ENCODE measurements at places on chromosomes 6 and 20.

DNA sequence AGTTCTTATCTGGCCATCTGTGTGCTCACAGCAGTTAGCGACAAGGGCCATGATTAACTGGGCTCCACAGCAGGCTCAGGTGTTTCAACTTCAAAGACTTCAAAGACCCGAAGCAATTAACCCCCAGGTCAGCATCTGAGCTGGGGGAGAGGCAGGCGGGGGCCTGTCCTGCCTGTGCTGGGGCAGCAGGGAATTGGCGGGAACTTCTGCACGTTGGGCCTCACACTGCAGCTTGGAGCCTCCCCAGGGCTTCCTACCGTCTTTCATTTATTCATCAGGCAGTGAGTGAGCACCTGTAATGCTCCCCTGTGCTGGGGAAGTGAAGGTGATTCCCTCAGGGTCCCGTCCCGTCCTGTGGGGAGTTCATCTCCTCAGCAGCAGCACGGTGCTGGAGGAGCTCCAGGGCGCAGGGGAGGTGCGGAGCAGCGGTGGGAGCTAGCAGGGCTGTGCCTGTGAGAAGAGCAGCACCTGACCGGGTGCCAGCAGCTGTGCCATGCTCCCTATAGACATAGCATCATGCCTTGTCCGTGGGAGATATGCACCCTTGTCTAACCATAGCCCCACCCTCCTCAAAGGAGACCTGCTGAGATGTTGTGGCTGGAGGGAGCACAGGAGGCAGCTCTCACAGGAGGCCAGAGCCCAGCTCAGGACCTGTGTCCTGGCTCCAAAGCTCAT lies 51.8 kb upstream of the FRMD1 start:
- no peak for DNase-seq

DNA sequence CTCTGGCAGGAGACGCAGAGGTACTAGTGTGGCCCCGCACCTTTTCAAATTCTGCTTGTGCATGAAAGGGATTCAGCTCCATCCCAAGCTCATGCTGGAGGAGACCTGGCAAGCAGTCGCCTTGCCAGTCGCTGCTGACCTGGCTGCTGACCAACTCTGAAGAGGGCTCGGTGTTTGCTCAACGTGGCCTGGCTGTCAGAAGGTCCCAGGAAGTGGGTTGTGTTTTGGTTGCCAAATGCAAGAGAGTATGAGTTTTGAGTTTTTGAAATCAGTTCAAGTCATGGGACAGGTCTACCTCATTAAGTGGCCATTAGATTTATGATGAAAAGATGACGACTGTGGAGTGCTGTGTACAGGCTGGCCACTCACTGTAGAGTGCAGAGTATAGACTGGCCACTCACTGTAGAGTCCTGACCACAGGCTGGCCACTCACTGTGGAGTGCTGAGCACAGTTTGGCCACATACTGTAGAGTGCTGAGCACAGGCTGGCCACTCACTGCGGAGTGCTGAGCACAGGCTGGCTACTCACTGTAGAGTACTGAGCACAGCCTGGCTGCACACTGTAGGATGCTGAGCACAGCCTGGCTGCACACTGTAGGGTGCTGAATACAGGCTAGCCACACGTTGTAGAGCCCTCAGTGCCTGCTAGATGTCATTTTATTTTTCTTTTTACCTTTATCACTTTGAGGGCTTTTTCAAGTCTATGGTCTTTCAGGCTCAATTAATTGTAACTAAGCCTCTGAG lies 193.9 kb downstream of the ZNF217 start:
- no peak for DNase-seq

- DNase-seq = no peak
Observed at GRCh38 chr6:37038292-37039198, 33.1 kb downstream of the FGD2 start.

- no peak for DNase-seq
Observed at GRCh38 chr6:137798261-137798660, 68.8 kb upstream of the TNFAIP3 start.

DNA sequence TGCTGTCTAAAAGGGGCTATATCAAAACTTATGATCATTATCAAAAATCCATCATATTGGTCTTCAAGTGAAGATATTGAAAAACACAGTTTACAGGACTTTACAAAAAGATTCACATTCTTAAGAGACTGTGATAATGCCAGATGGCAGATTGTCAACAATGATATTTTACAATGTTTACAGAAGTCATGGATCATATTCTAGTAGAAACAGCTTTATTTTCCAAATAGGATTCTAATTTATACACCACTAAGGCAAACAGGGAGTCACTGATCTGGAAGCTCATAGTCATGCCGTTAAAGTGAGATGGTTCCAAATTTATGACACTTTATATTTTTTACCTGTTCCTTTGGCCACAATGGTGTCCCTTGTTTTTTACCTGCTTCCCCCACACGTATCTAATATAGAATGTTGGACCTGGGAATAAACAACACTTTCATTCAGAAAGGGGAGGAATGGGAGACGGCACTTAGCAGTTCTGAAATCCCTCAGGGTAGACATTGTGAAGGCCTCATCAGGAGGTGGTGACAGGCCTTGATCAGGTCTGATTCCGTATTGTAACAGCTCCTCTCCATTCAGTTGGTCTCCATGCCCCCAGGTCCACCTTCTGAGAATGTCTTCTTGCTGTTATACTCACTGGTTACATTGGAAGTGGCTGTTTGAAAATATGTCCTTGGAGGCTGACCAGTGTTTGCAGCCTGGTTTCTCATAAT lies 228.6 kb downstream of the ADGB start:
- no peak for DNase-seq

DNA sequence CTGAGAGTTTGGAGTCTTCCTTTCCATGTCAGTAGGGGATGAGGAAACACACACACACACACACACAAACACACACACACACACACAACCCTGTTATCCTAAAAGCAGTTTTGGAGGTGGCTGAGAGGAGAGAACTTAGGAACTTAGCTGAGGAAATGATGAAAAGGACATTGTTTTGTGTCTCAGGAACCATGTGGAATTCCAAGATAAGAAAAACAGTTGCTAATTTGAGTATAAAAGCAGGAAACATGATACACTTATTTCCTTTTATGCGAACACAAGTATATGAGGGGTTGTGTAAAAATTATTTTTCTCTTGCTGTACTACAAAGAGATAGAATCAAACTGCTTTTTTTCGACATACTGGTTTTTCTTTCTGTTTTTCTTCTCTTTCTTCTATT lies at the start of gene MYCT1:
MYCT1 (plus strand) TSS at position 264 of the 400 bp plus-strand sequence; CDS start at position 270, 6 bp downstream.
- no peak for DNase-seq

GRCh38 chr6:18742406-18742805 lies 355.3 kb downstream of the RNF144B start:
- no peak for DNase-seq

DNA sequence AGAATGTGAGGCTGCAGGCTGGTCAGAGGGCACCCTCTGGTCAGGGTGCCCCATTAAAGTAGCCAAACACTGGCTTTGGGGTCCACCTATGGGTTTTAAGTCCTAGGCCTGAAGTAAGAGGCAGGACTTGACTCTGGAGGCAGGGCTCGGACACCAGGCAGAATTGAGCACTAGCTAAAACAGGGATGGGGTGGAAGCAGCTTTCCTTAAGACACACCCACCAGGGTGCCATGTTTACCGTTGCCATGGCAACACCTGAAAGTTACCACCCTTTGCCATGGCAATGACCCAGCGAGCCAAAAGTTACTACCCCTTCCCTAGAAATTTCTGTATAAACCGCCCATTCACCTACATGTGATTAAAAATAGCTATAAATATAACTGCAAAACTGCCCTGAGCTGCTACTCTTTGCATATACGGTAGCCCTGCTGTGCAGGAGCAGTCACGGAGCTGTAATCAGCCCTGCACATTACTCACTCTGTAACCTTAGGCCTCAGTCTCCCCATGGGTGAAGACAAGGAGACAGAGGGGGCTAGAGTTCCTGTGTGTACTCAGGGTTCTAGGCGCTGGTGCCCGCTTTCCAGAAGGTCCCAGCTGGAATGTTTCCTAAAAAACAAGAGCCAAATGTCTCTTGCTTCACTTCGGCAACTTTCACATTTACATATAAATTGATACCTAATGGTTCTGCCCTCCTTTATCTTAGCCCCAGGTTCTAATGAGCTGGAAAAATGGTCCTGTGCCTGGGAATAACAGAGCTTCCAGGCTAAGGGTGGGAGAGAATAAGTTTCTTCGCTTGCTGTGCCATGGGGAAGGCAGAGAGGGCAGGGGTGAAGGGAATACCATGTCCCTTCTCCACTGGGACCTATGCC lies 27.2 kb upstream of the SRSF6 start:
- DNase-seq = no peak

- no peak for DNase-seq
Observed at GRCh38 chr6:95128439-95128838, 448.9 kb upstream of the MANEA start.

DNA sequence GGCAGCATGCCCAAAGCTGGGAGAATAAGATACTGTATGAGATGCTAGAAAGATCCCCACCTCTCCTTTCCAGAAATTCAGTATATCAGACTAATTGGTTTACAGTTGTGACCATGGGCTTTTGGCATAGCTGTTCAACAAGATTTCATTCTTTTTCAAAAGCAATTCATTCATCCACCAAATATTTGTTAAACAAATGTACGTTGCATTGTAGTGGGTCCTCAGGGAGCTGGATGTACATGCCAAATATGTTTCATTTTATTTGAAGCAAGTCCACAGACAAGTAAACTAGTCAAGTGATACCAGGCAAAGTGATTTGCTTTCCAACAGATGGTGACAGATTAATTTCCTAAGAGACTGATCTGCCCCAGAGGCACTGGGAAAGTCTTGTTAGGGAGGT lies 85.8 kb upstream of the ESR1 start:
- DNase-seq = no peak

DNA sequence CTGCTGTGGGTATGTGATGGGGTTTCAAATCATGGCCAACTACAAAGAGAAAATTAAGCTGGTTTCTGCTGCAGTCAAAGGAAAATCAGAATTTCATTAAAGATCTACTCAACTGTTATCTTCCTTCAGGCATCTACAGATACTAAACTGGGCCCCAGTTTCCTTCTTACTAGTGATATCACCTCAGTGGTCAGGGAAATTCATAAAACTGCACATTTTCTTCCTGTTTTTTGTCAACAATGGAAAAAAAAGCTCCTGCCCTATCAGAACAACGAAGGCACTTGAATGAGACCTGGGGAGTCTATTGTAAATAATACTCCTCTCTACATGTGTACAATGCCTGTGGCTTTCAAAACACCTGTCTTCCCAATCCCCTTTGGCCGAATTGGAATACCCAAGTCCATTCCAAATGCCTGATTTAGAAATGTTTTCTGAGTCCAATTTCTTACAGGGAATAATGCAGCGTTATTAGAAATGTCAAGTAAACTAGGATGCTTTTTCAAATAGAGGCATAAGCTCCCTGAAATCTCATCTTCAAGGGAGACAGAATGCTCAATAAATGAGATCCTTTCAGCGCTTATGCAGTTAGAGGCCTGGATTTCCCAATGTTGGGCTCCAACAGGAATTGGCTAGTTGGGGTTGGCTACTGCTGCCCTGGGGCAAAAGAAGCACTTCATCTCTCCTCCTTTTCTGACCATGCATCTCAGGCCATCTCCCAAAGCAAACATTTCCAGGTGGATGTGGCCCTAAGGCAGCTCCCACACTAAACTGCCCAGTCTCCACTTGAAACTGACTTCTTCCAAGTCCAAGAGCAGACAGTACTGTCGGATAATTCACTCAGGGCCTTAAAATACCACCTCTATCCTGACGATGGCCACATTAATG lies 143.3 kb downstream of the NFATC2 start:
- no peak for DNase-seq

- no peak for DNase-seq
Observed at GRCh38 chr20:11922561-11922960, 4.9 kb downstream of the BTBD3 start.

DNA sequence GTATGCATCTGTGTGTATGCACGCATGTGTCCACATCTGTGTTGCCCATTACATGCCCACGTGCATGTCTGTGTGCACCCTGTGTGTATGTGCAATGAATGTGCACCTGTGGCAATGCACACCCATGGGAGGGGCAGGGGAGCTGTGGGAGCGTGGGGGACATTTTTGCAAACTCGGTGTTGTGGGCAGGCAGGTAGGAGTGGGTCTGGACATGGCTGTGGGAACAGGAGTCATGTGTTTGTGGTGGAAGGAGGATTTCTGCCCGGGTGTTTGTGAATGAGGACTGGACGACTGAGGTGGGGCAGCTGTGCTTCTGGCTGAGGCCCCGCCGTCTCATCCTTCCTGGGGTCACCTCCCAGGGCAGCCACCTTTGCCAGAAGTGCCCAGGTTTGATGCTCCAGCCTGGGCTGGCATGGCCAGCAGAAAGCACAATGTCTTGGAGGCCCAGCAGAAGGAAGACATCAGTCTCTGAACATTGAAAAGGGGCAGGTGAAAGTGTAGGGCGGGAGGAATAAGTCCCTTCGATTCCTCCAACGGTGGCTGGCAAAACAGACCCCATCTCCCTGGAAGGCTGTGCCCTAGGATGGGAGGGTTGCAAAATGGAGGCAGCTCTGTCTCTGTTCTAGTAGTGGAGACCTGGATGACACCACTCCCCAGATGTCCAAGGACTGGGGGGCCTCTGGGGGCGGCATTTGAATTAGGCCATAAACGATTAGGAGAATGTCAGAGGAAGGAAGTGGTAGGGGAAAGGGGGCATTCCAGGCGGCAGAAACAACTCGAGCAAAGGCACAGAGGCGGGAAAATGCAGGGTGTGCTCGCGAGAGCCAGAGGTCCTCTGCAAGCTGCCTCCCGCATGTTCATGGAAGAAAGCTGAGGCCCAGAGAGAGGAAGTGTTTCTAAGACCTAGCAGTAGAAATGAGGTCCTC lies 19.1 kb upstream of the ARMC12 start:
- DNase-seq = no peak

DNA sequence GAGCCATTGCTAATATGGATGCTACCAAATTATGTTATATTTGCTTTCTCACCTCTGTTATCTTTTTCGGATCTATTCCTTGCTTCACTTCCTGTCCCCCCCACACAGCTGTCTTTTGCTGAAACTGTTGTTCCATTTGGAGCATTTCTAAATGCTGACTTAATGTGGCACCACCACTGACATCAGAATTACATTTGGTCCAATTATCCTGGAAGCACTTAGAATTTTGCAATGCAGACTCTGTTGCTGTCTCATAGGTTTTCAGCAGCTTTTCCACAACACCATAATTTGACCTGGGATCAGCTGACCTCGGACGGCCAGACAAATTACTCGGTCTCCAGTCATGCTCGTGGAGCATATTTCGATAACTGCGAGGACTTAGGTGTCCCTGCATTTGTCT lies 12.8 kb downstream of the KIAA0408 start:
- DNase-seq = no peak

- DNase-seq = no peak
Observed at GRCh38 chr20:45924391-45925261, 9.9 kb upstream of the PCIF1 start.

All from CD4-positive, alpha-beta T cell treated with Interleukin-4 for 4 hours (primary cell).